Islet precursor cell (in vitro differentiated cells): ENCODE measurements at places on chromosomes 5 and 9.

DNA sequence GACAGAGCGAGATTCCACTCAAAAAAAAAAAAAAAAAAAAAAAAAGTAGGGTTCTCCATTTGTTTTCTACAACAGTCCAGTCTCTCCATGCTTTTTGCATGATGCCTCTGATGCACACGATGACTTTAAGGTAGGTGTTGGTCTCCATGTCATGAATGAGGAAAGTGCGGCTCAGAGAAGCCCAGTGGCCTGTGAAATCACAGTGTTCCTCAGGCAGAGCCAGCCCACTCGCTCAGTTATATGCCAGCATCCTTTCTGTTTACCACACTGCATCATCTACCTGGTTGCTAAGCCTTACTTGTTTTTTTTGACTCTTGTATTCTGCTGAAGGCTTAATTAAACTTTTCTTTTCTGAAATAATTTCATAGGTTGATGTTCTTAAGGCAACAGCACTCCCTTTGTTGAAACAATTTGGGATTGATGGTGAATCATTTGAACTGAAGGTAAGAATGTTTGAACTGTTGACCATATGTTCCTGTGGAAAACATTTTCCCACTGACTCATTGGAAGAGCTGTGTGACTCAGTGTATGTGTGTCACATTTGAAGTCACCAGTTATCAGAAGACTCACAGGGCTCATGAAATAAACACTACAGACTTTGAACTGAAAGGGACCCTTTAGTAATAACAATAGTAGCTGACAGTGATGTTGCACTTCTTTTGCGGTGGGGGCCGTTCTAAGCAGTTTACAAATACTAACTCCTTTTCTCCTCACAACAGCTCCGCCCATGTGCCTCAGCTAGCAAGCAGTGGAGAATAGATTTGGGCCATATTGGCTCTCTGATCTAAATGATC lies 40.2 kb downstream of the RCL1 start:
- peak; percentile 64 for DNase-seq

GRCh38 chr9:136482046-136482792 lies 621 bp downstream of the SEC16A start:
- no peak for DNase-seq

GRCh38 chr9:37968228-37968701 lies 64.3 kb upstream of the SLC25A51 start:
- no peak for DNase-seq

- peak; percentile 97 for DNase-seq
These were observed at the start of gene ANGPTL2 for GRCh38 chr9:127122176-127123063. Gene ANGPTL2, minus strand, starts transcription at chr9:127122635. Its CDS starts 13,904 bp downstream, at chr9:127108731.

GRCh38 chr5:14728459-14728938 lies 64.0 kb downstream of the OTULIN start:
- DNase-seq: no peak

GRCh38 chr5:138719811-138720210 lies 33.4 kb upstream of the CTNNA1 start:
- DNase-seq: no peak

GRCh38 chr9:77945798-77946197 lies 85.8 kb downstream of the GNAQ start:
- no peak for DNase-seq

- no peak for DNase-seq
These were observed 92.1 kb downstream of the RXRA start for GRCh38 chr9:134418354-134418753.

- DNase-seq: no peak
These were observed 41.7 kb downstream of the TGFBR1 start for GRCh38 chr9:99146574-99146973.

- no peak for DNase-seq
These were observed 4.4 kb downstream of the UGCG start for GRCh38 chr9:111900858-111901612.

GRCh38 chr5:135543485-135544304 lies 7.9 kb upstream of the NEUROG1 start:
- DNase-seq: peak; percentile 73

- DNase-seq: no peak
These were observed 315.8 kb downstream of the CSNK1G3 start for GRCh38 chr5:123827811-123828210.

DNA sequence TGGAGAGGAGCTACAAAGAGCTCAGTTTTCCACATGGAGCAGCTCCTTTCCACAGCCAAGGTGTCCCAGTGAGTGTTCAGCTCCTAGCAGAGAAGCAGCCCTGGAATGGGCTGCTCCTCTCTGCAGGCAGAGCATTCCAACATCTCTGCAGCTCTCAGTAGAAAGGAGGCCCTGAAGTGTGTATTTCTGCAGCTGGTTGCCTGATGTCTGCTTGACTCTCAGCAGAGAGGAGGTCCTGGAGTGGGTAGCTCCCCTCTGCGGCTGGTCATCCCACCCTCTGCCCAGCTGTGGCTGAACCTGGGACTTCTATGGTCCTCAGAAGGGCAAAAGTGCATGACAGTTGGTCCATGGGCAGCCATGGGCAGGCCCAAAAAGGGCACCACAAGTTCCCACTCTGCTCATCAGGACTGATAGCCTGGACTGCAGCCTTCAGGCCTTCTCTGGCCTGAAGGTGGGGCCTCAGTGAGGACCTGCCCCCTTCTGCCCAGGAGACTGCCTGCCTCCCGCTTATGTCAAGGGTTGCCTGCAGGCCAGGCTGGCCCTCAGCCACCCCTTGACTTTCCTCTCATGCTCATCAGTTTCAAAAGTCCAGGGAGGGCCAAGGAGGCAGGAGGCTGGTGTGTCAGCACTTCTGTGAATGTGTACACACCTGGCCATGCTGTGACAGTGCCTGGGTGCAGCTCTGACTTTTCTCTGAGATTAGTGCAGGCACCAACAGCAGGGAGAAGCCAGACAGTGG lies 605.9 kb upstream of the FAM174A start:
- DNase-seq: no peak

GRCh38 chr5:73625944-73626811 lies at the start of gene ARHGEF28:
Gene ARHGEF28, plus strand, starts transcription at chr5:73626196. Its CDS starts 58,656 bp downstream, at chr5:73684852.
- peak; percentile 68 for DNase-seq

- no peak for DNase-seq
These were observed 25.3 kb upstream of the SLC1A1 start for GRCh38 chr9:4464911-4465513.

- no peak for DNase-seq
These were observed 61.0 kb downstream of the ARL15 start for GRCh38 chr5:54249210-54250028.

DNA sequence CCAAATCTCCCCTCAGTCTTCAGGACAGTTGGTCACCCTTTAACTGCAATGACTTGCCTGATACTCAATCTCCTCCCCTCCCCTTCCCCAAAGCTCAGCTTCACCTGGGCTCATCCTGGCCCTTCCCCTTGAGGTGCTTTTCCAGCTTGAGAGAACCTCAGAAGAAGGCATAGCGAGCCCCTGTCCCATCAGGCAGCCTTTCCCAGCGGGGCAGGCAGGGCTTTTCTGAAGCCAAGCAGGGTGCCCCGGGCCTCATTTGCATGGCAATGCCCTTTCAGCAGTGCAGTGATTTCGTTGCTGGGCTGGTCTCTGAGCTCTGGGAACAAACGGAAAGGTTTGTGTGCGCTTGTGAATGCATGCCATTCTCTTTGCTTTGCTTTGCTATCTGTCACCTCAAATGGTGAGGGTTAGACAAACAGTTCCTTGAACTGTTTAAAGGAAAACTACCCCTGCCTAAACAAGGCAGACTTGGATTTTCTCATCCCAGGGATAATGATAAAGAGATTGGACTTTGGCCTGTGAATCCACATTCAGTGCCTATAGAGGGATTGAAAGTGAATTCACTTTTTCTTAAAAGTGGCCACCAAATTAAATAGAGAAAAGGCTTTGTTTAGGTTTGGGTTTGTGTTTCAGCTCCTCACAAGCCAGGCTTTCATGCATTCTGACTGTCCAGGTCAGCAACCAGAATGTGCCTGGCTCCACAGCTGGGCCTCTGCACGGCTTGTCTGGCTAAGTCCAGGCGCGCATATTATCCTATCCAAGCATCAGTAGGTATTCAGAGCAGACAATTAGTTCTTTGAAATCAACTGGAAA lies 165.3 kb downstream of the ZNF608 start:
- DNase-seq: peak; percentile 97

GRCh38 chr5:65026816-65027548 lies 258.3 kb downstream of the CWC27 start:
- DNase-seq: peak; percentile 80

GRCh38 chr9:87445646-87446045 lies 52.0 kb upstream of the DAPK1 start:
- no peak for DNase-seq

DNA sequence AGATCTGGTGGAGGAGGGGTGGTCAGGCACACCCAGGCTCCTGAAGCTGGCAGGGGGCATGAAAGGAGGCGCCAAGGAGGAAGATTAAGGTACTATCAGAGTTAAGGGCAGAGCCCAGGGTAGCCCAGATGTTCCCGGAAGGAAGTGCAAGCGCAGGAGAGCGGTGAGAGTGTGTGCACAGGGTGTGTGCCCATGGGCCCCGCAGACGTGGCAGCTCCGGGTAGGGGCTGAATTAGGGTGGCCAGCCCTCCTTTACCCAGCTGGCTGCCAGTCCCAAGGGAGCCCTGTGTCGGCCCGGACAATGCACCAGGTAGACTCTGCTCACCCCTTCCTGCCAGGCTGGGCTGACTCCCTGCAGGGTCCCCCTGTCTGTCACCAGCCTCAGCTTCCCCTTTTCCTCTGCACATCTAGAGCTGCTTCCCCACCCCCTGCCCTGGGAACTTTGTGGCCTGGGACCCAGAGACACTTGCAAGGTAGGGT lies at the start of gene SMIM33:
TSS of gene SMIM33 (plus strand) at position 184 of the 480 bp plus-strand sequence. CDS start at position 302, 118 bp downstream.
- no peak for DNase-seq

DNA sequence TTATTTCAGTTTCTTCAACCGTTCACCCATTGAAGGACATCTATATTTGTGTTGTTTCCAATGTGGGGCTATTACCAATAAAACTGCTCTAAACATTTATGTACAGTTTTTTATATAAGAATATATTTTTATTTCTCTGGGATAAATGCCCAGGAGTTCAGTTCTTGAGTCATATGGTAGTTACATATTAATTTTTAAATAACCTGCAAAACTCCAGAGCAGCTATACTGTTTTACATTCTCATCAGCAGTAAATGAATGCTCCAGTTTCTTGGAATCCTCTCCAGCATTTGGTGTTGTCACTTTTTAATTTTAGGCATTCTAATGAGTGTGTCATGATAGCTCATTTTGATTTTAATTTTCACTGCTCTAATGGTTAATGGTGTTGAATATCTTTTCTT lies 36.2 kb downstream of the CDK7 start:
- DNase-seq: no peak

- DNase-seq: no peak
These were observed 9.2 kb downstream of the ENC1 start for GRCh38 chr5:74631081-74631953.

DNA sequence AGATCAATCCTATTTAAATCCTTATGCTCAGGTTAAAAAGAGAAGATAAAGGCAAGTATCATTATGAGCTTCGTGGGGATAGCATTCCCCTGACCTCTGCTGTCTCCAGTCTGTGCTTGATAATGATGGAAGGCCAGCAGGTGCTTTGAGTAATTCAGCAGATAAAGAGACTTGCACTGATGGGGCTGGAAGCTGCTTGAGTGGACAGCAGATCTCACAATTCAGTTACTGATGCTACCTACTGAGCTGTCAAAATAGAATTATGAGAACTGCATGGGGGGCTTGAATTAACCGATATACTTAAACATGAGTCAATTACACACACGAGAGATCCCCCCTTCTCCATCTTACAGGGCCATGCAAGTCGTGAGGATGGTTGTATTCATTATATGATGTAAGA lies 107.7 kb upstream of the GPR151 start:
- no peak for DNase-seq

DNA sequence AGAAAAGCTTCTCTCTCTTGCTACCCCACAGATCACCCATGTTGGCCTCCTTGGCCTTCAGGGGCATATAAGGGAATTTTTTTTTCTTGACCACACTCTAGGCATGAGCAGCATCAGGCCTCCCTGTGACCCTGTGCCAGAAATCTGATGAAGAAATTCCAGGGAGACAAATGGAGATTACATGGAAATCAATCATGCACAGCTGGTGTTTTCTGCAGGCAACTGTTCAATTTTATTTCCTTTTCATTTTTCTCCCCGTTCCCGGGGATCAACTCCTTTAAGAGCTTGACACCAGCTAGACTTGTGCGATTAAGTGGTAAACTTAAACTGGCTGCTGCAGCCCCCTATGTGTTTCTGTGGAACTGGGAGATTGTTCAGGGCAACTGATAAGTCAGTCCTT lies 59.3 kb downstream of the GALNT10 start:
- no peak for DNase-seq

DNA sequence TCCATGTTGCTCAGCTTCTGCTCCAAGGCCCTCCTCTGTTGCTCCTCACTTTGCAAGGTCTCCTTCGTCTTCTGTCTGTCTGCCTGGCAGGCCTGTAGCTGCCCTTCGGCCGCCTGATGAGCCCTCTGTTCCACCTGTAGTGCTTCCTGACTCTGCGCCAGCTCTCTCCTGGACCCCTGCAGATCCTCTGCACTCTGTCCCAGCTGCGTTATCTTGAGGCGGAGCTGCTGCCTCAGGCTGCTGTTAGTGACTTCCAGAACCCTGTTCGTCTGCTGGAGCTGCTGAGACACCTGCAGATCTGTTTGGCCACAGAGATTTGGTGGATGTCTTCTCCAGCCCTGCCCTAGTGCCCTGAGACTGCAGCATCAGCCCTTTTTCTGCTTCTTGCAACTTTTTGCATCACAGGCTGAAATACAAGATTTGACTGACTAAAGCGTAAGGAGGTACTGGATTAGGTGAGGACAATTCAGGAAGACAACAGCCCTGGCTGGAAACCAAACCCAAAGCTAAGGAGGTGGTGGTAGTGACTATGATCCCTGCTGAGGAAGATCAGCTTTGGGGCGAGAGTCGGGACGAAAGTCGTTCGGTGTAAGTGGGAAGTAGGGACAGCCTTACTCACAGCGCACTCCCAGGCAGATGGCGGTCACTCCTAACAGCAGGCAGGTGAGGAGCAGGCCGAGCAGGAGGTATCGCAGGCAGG lies 2.1 kb downstream of the CD72 start:
- no peak for DNase-seq

DNA sequence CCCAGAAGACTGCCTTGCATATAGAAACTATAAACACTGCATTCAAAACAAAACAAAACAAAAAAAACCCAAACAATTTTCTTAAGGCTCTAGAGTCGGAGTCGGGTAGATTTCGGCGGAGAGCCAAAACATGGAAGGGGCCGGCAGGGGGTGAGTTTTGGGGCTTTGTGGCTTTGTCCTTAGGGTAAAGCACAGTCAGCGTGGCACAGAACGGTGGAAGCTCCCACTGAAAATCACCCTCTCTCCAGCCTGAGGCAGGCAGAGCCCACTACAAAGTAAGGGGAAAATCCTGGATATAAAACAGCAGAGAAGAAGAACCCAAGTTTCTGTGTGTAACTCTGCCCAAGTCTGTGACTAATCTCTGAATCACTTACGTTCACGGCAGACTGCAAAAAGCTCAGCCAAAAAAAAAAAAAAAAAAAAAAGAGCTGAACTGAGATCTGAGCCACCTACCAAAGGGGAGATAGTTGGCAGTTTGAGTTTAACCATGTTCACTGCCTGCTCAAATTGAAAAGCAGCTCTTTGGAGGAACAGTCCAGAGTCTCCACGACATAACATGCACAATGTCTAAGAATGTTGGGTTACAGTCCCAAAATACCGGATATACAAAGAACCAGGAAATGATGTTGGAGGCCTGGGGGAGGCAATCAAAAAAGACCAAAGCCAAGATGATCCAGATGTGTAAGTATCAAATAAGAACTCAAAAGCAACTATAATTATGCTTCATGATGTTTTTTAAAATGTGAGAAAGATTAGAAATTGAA lies 26.6 kb upstream of the OR2K2 start:
- peak; percentile 53 for DNase-seq

- no peak for DNase-seq
These were observed 144.0 kb upstream of the HAPLN1 start for GRCh38 chr5:83864652-83865051.

- no peak for DNase-seq
These were observed 2.2 kb downstream of the FAM78A start for GRCh38 chr9:131273856-131274673.
